ENCODE measurements at places on chromosomes 16 and 17. TPM values are rescaled to one million over a fixed set of nuclear protein-coding genes. Genes with fewer than 3 reads are reported as not detected.

The HSPB9 gene
- not detected for total RNA-seq

The CCDC40 gene
- total RNA-seq: not detected

The CPNE7 gene
- total RNA-seq: 5.1 TPM

The KIF19 gene
- total RNA-seq: 0.79 TPM

The ZNF764 gene
- total RNA-seq: 17.5 TPM

The SPATA22 gene
- 0.81 TPM for total RNA-seq

The CCL2 gene
- total RNA-seq: not detected

The KRT20 gene
- not detected for total RNA-seq

The GPT2 gene
- 4.0 TPM for total RNA-seq

The MYH2 gene
- not detected for total RNA-seq

The GLG1 gene
- total RNA-seq: 157 TPM

The CES3 gene
- total RNA-seq: 5.9 TPM

The ITGAD gene
- total RNA-seq: not detected

The ZNF18 gene
- 10.1 TPM for total RNA-seq

The CHST6 gene
- total RNA-seq: not detected

The CLEC3A gene
- not detected for total RNA-seq

The C16orf92 gene
- total RNA-seq: not detected

The KRTAP9-2 gene
- not detected for total RNA-seq

The TACO1 gene
- 23.8 TPM for total RNA-seq

The SSTR5 gene
- not detected for total RNA-seq

The SLC38A8 gene
- total RNA-seq: not detected

The OTOP3 gene
- total RNA-seq: not detected

The NPIPA7 gene
- 14.0 TPM for total RNA-seq

The PRSS27 gene
- total RNA-seq: 1.5 TPM

The TBC1D3K gene
- total RNA-seq: not detected

The KRTAP4-6 gene
- total RNA-seq: not detected

The SLC13A5 gene
- not detected for total RNA-seq

The PPM1D gene
- 22.4 TPM for total RNA-seq

The SHISA6 gene
- total RNA-seq: not detected

The ZNF469 gene
- 0.23 TPM for total RNA-seq

The POLG2 gene
- 36.6 TPM for total RNA-seq

The HP gene
- not detected for total RNA-seq

The CLEC18A gene
- 1.0 TPM for total RNA-seq

The ERCC4 gene
- 12.3 TPM for total RNA-seq

The SLC16A13 gene
- 18.0 TPM for total RNA-seq

The MAP2K3 gene
- total RNA-seq: 41.7 TPM

The SCNN1B gene
- not detected for total RNA-seq

The KCNJ18 gene
- total RNA-seq: not detected

The IL17C gene
- 0.20 TPM for total RNA-seq

Measured in activated CD4-positive, alpha-beta T cell treated with anti-CD3 and anti-CD28 coated beads, Interleukin-2, amount 10 ng/mL, durations not matched to agents 7 days and 5 days (primary cell).